ENCODE measurements at places on chromosomes 6 and 20. TPM values are rescaled to one million over a fixed set of nuclear protein-coding genes. Genes with fewer than 3 reads are reported as not detected.

GRCh38 chr6:84428300-84428907 lies 201.0 kb upstream of the CEP162 start:
- no peaks in the 10 kb centered on the region for H3K4me1 ChIP-seq
- no peak overlapping the region for H3K4me3 ChIP-seq
- H3K36me3 ChIP-seq: no peaks in the 10 kb centered on the region
- no peak for DNase-seq
- peaks cover 33% of the 10 kb centered on the region for H3K27me3 ChIP-seq

GRCh38 chr6:129368076-129368475 lies 341.9 kb downstream of the ARHGAP18 start:
- no peak for DNase-seq
- H3K27ac ChIP-seq: no peak overlapping the region
- no peaks in the 10 kb centered on the region for H3K27me3 ChIP-seq
- peaks cover 54% of the 10 kb centered on the region for H3K36me3 ChIP-seq

DNA sequence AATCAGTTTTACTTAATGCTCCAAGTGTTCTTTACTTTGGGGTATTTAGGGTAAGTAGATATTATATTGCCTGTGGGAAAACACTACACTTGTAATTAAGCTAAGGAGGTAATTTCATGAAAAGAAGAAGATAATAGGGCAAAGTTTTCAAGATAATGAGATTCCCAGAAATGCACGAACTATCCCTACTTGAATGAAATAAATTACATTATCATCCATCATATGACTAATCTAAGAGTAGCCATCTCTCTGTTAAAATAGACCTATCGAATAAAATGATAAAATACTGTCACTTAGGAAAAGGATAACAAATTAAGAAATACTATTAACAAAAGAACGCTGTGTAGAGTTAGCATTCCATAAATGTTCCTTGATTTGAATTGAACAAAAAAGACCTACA lies 135.1 kb upstream of the HDAC2 start:
- no peaks in the 10 kb centered on the region for H3K4me1 ChIP-seq
- no peaks in the 10 kb centered on the region for H3K36me3 ChIP-seq
- no peaks in the 10 kb centered on the region for H3K27me3 ChIP-seq
- H3K27ac ChIP-seq: no peak overlapping the region

The FKBP1C gene
- 0.32 TPM for total RNA-seq

DNA sequence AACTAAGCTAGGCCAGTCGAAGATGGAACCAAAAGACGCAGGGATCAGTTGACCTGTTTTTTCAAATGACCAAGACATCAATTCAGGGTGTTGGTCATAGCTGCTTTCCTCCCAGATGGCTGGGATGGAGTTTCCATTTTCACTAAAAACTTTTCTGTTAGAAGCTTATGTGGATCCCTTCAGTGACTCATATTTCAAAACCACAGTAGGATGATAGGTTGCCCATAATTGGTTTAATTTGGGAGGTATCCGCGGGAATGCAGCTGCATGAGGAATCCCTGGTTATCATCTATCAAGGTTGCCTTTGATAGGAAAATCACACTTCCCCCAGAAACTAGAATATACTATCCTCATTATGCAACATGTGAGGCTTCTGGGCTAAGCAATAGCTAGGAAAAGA lies 150.9 kb upstream of the MLIP start:
- H3K27ac ChIP-seq: no peak overlapping the region
- H3K36me3 ChIP-seq: no peaks in the 10 kb centered on the region
- no peaks in the 10 kb centered on the region for H3K27me3 ChIP-seq

GRCh38 chr6:29354980-29355379 lies 13.7 kb downstream of the OR5V1 start:
- H3K4me1 ChIP-seq: no peaks in the 10 kb centered on the region
- no peaks in the 10 kb centered on the region for H3K36me3 ChIP-seq
- no peak overlapping the region for H3K27ac ChIP-seq
- H3K4me3 ChIP-seq: no peak overlapping the region

The SLC17A3 gene
- not detected for total RNA-seq

DNA sequence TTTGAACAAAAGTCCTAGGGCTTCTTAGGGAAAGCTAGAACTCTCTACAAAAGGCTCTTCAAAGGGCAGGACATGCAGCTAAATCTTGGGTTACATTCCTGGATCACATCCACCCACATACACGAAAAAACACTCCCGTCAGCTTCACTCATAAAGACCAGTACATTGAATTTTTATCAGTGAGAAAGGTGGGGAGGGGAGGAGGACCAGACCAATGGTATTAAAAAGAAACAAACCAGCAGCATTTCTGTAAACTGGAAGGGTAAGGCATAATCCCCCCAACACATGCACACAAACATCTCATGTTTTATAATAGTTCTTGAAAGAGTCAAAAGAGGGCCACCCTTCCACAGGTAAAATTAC lies 31.6 kb downstream of the MYLK4 start:
- no peaks in the 10 kb centered on the region for H3K4me1 ChIP-seq
- no peak overlapping the region for H3K4me3 ChIP-seq
- DNase-seq: no peak
- H3K36me3 ChIP-seq: no peaks in the 10 kb centered on the region
- H3K27me3 ChIP-seq: no peaks in the 10 kb centered on the region

The XKR7 gene
- total RNA-seq: not detected

The C2 gene
- total RNA-seq: 10.0 TPM

- DNase-seq: no peak
- peaks cover 20% of the 10 kb centered on the region for H3K4me1 ChIP-seq
- H3K36me3 ChIP-seq: no peaks in the 10 kb centered on the region
- no peaks in the 10 kb centered on the region for H3K27me3 ChIP-seq
- no peak overlapping the region for H3K27ac ChIP-seq
These were observed 3.0 kb upstream of the CTNNBL1 start for GRCh38 chr20:37690626-37691369.

The ZSCAN23 gene
- total RNA-seq: 1.0 TPM

The C6orf132 gene
- 2.1 TPM for total RNA-seq

DNA sequence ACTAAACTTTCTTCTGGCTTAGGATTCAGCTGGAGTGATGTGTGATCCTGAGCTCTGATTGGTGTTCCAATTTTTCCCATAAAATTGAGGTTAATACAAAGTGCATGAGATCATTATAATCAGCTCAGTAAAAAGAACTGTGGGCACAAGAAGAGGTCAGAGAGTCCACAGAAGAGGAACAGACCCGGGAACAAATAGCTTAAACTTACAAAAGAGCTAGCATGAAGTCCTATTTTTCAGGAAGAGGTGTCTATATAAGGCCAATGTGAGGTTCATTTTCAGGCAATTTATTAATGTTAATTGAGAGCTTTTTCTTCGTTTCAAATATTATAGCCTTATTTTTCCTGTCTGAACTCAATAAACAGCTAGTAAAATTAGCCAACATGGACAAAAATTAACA lies 26.9 kb upstream of the STX11 start:
- no peak for DNase-seq
- H3K4me3 ChIP-seq: no peak overlapping the region
- H3K27ac ChIP-seq: no peak overlapping the region
- no peaks in the 10 kb centered on the region for H3K36me3 ChIP-seq
- no peaks in the 10 kb centered on the region for H3K27me3 ChIP-seq
- H3K4me1 ChIP-seq: no peaks in the 10 kb centered on the region

DNA sequence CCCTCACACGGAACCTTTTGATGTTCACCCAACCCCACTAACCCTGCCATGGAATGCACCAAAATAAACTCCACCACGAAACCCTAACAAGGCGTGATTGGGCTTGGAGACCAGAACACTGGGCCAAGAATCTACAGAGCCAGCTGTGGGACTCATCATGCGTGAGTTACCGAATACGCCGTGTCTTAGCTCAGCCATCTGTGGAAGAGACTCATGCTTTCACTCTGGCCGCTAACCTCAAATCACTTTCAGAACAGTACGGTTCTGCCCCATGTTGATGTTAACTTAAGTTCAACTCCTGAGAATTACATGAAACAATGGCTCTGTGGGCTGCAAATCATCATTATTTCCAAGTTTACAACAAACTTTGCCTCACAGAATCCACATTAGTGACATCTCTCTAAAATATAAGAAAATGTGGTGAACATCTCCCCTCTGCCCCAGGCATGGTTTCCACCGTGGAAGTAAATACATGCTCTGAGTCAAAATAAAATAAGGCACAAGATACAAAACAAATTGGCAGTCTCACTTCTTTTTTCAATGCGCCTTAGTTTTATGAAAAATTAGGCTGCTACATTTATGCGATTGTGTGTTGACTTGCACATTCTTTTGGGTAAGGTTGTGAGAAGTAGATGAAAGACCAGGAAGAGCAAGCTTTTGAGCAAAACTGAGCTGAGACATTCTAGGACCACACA lies 308.9 kb upstream of the EXOC2 start:
- no peak overlapping the region for H3K4me3 ChIP-seq
- H3K27ac ChIP-seq: no peak overlapping the region
- peak; percentile 85 for DNase-seq
- H3K27me3 ChIP-seq: no peaks in the 10 kb centered on the region
- no peaks in the 10 kb centered on the region for H3K36me3 ChIP-seq
